ENCODE measurements at places on chromosomes 1 and 21.

- DNase-seq, result no peak
Measured at GRCh38 chr1:171801487-171801891, 20.0 kb downstream of the METTL13 start.

DNA sequence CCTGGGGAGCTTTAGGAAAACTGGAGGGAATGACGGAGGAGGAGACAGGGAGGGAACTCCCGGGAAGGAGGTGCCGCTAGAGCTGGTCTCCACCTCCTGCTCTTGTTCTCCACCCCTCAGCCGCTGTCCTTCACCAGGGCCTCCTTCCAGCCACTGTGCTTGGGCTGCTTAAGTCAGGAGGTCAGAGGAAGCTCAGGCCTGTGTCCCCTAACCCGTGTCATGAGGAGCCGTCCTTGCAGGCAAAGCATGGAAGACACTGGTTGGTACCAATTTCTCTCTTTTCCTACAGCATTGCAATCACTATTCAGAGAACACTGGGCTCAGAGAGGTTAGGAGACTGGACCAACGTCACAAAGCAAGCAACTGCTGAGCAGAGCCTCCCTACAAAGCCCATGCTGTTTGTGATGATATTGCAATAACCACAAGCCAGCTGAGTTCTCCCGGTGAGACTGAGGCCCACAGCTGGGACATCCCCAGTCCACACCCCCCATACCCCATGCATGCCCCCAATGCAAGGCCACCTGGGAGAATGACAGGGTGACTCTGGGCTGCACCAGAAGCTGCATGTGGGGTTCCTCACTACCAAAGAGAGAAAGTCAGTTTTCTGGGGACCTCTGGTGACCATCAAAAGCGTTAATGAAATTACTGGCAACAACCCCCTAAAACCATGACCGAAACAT lies 427.5 kb downstream of the NPHP4 start:
- DNase-seq, result no peak

DNA sequence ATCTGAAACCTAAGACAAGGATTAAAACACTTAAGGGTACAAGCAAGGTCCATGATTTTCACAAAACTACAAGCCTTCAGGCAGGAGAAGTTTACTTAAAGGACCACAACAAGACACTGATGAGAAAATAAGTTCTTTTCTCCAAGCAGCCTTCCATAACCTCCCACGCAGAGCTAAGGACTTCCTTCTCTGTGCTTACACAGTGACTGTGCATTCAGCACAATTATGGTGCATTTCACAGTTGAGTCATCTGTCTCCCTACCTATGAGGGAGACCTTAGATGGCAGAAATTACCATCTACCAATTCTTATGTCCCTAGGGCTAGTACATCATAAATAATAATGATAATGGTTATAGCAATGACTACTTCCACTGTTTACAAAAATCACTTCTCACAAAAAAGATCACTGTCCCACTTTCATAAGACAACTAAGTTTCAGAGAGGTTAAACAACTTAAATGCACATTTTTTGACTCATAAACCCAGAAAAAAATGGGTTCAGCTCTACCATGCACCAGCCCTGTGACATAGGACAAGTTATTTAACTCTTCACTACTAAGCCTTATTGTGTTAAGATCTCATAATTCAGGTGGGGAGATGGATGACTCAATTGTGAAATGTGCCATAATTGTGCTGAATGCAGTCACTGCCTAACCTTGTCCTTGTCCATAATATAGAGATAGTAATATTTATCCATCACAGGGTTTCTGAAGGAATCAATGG lies 45.3 kb downstream of the TARBP1 start:
- no peak for DNase-seq

- DNase-seq, result no peak
Measured at GRCh38 chr1:32754317-32755097, 51.9 kb upstream of the SYNC start.

- no peak for DNase-seq
Measured at GRCh38 chr1:77762072-77762476, 2.4 kb upstream of the USP33 start.

DNA sequence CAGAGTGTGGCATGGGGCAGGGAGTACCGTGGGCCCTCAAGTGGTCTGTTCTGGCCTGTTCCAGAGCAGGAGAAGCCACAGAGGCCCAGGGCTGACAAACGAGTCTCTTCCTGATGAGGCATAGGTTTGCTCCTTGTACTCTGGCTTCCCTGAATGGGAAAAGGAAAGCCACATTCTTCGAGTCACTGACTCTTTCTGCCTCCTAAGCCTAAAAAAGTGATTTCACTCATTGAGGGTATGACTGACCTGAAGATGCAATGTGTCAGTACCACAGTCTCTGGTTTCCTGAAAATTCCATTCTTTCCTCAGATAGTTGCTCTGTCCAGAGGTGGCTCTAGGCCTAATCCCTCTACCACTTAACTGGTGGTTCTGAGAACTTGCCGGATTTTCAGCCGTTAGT lies 92.3 kb downstream of the KCNN3 start:
- DNase-seq, result no peak

DNA sequence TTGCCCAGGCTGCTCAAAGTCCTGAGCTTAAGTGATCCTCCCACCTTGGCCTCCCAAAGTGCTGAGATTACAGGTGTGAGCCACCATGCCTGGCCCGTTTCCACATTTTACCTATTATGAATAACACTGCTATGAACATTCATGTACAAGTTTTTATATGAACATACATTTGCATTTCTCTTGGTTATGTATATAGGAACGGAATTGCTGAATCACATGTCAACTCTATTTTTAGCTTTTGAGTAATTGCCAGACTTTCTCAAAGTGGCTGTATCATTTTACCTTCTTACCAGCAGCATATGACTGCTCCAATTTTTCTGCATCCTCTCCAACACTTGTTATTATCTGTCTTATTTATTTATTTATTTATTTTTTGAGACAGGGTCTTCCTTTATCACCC lies 2.7 kb downstream of the SPATA21 start:
- no peak for DNase-seq

DNA sequence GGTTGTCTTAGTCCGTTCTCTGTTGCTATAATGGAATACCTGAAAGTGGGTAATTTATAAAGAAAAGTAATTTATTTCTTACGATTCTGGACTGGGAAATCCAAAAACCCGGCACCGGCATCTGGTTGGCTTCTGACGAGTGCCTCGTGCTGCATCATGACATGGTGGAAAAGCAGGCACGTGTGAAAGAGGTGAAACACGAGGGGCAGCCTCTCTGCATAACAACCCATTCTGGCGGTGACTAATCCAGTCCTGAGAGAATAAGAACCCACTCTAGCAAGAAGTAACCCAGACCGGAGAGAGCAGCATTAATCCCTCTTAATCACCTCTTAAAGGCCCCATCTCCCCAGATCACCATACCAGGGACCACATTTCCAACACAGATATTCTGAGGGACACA lies 2.7 kb upstream of the EDEM3 start:
- no peak for DNase-seq

DNA sequence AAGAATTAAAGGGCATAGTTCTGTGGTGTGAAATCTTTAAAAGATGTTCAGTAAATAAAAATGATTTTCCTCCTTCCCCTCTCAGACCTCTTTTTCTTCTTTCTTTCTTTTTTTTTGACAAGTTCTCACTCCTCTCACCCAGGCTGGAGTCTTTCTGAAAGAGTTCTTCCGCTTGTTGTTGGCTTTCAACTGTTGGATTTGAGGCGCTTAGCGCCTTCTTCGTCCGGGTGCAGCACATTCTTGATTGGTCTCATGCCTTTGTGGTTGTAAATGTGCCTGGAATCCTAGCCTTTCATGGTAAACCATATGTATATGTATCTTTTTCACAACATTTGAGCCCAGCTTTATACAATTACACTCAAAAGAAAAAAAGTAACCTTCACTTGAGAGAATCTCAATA lies 980 bp upstream of the METTL18 start:
- no peak for DNase-seq

DNA sequence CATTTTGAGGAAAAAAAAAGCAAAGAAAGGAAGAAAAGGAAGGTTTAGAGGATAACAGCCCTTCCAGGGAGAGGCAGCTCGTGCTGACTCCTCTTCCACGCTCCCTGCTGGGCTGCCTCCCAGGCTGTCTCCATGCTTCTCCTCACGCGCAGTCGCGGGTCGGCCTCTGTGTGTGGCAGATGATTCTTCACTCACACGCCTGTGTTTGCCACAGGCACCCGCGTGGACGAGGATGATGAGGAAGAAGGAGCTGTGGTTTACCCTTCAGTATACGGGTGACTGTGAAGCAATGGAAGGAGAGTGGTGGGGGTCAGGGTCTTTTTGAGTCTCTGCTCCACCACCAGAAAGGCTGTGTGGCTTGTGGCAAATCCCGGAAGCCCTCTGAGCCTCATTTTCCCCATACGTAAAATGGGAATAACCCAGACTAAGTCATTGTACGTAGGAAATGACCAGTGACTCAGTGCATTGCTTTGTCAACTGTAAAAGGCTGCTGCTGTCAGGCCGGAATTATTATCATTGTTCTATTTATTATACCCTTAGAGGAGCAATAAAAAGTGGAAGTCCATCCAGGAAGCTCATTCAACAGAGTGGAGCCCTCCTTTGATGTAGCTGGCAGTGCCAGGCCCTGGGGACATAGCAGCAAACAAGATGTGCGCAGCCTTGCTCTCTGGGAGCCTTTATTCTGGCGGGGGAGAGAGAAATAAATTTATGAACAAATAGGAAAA lies 11.9 kb upstream of the SH2D2A start:
- no peak for DNase-seq

DNA sequence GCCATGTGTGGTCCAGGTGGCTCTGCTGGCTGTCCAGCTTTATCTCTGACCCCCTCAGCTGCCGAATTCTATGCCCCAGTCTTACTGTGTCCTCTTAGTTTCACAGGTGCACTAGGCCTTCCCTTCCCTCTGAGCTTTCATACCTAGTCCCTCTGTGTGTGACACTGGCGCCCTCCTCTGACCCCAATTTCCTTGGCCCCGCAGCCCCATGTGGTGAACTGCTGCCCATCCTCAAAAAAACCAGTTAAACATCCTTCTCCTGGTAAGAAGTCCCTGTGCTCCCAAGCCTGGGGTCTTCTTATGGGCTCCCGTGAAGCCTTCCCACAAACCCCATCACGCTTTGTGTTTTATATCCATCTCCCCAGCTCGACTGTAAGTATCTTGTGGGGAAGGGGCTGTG lies 93.9 kb upstream of the TSPAN2 start:
- no peak for DNase-seq

GRCh38 chr1:171910786-171911185 lies 69.5 kb downstream of the DNM3 start:
- no peak for DNase-seq

DNA sequence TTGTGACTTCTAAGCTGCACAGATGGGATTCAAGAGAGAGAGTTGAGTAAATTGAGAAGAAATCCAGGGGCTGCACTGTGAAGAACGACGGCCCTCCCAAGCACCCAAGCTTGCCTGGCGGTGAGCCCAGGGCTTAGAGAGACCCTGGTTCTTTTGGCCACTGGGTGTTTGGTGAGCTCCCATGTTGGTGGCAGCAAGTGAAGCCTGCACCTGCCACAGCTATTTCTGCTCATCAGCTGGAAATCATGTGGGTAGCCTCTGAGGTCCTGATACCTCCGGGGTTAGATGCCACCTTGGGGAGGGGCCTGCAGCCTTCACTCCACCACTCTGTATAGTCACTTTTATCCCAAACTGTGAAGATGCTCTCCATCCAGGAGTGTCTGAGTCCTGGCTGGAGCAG lies 6.2 kb upstream of the BTG2 start:
- DNase-seq, result no peak

- DNase-seq, result no peak
Measured at GRCh38 chr1:165605246-165605645, 25.8 kb upstream of the MGST3 start.

DNA sequence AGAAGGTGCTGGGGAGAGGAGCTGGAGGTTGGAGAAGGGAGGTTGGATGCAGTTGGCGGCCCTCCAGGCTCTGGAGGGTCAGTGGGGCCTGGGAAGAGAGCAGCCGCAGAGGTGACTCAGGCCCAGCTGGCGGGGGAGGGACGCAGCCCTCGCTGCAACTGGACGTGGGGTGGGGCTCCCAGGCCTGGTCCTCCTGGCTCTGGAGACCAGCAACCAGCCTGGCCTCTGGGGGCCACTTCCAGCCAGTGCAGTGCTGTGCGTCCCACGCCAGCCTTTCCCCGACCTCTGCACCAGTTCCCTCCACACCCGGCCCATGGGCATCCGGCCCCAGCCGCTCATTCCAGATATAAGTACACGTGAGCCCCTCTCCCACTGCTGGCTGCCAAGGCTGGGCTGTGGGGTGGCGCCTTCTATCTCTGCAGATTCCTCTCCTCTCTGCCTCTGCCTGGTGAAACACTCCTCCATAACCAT lies 38.0 kb upstream of the COL18A1 start:
- DNase-seq, result no peak

GRCh38 chr1:24195136-24195535 lies 8.0 kb upstream of the IFNLR1 start:
- DNase-seq, result no peak

DNA sequence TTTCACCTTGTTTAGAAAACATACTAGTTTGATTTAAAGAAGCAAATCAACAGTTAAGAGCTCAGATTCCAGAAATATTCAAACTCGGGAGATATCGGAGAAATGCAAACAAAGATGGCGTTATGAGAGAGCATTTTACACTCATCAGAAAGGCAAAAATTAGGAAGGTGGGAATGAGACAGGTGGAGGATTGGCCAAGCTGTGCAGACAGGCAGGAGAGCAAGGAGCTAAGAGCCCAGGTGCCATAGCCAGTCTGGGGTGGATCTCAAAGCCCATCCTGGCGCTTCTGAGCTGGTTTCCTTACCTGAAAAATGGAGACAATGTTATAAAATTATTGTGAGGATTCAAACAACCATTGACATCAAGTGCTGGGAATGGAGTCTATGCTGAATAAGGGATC lies 19.6 kb upstream of the TARDBP start:
- DNase-seq, result no peak

DNA sequence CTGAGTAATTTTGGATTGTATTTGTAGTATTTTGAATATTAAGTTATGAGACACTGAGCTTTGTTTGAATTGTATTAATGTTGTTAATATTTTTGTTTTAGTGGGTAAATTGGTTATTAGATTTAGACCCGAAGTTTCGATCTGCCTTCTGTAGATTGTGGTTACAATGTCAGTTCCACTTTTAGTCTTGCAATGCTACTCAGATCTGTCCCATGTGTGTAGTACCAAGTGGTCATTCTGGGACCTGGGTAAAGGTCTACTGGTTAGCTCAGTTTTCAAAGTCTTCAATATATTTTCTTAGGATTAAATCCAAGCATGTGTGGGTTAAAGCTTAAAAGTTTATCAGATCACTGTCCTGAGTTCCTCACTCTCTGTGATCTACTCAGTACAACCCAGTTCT lies 346.5 kb upstream of the PROX1 start:
- no peak for DNase-seq

GRCh38 chr1:59565611-59566410 lies 248.9 kb upstream of the HOOK1 start:
- DNase-seq, result no peak

GRCh38 chr21:36791180-36791579 lies 92.3 kb downstream of the SIM2 start:
- no peak for DNase-seq

Data from activated CD8-positive, alpha-beta memory T cell treated with anti-CD3 and anti-CD28 coated beads for 1 hour (primary cell).